CD4-positive, alpha-beta T cell treated with Interleukin-15 for 4 hours (primary cell): ENCODE measurements at places on chromosomes 1 and 21.

DNA sequence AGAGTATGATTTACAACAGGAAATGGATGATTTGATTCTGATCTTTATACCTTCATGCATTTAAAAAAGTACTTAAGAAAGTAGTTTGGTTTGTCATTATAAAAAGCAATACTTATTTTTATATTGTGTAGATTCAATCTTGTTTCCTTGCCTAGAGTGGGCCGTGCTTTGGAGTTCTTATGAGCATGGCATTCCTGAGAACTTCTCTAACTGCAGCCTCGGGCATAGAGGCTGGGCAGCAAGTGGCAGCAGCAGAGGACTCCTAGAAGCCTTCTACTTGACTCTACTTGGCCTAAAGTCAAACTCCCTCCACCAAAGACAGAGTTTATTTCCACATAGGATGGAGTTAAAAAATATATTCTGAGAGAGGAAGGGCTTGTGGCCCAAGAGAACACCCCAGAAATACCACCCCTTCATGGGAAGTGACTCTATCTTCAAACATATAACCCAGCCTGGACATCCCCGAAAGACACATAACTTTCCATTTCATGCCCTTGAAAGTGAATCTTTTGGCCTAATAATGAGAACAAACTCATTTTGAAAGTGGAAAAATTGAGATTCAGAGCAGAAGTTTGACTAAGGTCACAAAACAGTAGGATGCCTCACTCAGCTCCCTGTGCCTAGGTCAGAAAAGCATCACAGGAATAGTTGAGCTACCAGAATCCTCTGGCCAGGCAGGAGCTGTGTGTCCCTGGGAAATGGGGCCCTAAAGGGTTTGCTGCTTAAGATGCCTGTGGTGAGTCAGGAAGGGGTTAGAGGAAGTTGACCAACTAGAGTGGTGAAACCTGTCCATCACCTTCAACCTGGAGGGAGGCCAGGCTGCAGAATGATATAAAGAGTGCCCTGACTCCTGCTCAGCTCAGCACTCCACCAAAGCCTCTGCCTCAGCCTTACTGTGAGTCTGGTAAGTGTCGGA, at the start of gene IVL:
TSS of gene IVL (plus strand) at position 861 of the 916 bp plus-strand sequence. CDS start 1,252 bp downstream, outside the sequence.
- no peak for DNase-seq

DNA sequence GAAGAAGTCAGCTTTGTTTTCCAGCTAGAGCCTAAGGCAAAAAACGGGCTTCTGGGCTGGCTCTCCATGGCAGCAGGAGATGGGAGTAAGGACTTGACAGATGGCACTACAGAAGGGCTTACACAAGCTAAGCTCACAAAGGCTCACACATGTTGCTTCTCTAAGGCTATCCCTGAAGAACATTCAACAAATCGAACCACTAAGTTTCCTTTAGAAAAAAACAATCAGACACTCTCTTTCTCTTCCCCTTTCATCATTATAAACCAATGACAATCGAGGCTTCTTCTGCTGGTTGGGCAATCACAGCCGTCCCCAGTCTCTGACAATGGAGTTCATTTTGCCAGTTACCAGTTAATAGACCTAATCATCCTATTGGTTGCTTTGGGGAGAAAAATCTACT, 40.5 kb downstream of the TRIT1 start:
- no peak for DNase-seq

- DNase-seq, result peak; percentile 80
Measured at GRCh38 chr1:205335692-205336091, 14.1 kb upstream of the NUAK2 start.

DNA sequence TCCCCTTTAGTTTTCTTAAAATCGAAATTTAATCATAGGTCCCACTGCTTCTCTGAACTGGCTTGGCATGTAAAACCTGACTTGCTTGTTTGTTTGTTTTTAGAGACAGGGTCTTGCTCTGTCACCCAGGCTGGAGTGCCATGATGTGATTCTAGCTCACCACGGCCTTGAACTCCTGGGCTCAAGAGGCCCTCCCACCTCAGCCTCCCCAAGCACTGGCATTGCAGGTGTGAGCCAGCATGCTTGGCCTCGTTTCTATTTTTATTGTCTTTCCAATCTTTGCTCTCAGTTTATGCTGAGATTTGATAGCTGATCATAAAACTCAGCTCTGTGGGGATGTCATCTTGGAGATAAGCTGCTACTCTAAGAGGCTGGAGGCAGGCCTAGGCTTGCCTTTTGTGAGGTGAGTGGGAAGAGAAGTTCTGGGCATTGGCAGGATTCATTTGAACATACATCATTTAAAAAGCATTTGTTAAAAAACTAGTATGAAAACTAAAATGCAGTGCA, 51.5 kb upstream of the GCLM start:
- DNase-seq, result no peak

DNA sequence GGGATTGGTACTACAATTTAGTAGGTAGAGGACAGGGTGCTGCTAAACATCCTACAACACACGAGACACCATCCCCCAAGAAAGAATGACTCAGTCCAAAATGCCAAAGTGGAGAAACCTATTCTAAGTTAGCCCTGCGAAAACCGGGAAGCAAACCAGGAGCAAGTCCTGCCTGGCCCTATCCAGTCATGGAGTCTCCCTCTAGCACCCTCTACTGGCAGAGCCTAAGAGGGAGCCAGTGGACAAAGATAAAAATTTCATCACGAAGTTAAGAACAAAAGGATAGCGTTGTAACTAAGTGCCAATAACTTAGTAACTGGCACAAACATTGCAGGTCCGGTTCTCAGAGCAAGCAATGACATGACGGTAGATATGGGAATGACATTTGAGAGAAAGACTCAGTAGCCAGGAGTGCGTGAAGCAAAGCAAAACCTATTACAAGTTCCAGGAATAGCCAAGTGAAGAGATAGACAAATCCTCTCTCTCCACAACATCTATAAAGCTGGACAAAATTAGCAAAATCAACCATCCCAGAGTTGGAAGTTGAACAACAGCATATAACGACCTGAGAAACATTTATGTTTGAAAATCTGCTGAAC, 383.5 kb downstream of the OMA1 start:
- DNase-seq, result no peak

DNA sequence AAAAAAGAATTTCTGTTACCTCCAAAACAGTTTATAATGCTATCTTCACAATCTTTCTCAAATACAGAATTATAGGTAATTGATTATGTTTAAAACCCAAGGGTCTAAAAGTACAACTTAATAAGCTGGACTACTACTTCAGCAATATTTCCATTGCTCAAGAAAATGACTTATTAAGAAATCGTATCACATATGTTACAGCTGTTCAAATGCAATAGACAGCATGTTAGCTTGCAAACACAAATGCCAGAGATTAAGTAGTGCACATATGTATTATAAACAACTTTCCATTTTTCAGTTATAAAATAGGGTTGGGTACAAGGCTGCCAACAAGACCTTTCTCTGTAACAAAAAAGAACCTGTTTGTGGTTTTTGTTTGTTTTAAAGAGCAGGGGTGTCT, 211.0 kb upstream of the DMRTA2 start:
- no peak for DNase-seq

GRCh38 chr1:234610061-234610665, at the start of gene IRF2BP2:
IRF2BP2 (minus strand) TSS chr1:234610178; CDS start chr1:234609494, 684 bp downstream.
- DNase-seq, result peak; percentile 84
